Caco-2 (cell line): ENCODE measurements at places on chromosomes 12 and 14. TPM values are rescaled to one million over a fixed set of nuclear protein-coding genes. Genes with fewer than 3 reads are reported as not detected.

Gene FITM1
- total RNA-seq = 0.39 and 0.44 TPM in 2 replicates

Gene RFX4
- not detected in 2 replicates for total RNA-seq

Gene RPS29
- 1,677 and 1,733 TPM in 2 replicates for total RNA-seq

Gene KLRC3
- total RNA-seq = not detected in 2 replicates

Gene PLXNC1
- total RNA-seq = 41.3 and 47.7 TPM in 2 replicates

Gene TDRD9
- not detected in 2 replicates for total RNA-seq

Gene SDR9C7
- not detected in 2 replicates for total RNA-seq

Gene ANO4
- total RNA-seq = 0.09 TPM in 1 of 2 replicates, not detected in the other

Gene WNT1
- total RNA-seq = 0.63 TPM in 1 of 2 replicates, not detected in the other

Gene SLCO1B1
- total RNA-seq = 0.18 and 0.51 TPM in 2 replicates

Gene HOXC10
- total RNA-seq = 4.0 and 4.5 TPM in 2 replicates

Gene NINJ2
- total RNA-seq = 6.5 and 7.0 TPM in 2 replicates

Gene AKAP3
- total RNA-seq = 1.6 and 3.2 TPM in 2 replicates

Gene FRMD6
- total RNA-seq = 35.7 and 42.2 TPM in 2 replicates

Gene UNC79
- 0.07 and 0.14 TPM in 2 replicates for total RNA-seq

- no peak for DNase-seq
Measured at GRCh38 chr14:77213679-77214016, 32.0 kb downstream of the TMEM63C start.

- peak; percentile 55 for DNase-seq
Measured at GRCh38 chr14:90903101-90903500, 86.9 kb upstream of the TTC7B start.

GRCh38 chr14:61219673-61220072 lies 61.5 kb downstream of the TMEM30B start:
- no peak for DNase-seq

GRCh38 chr14:33714527-33715226 lies 236.2 kb downstream of the EGLN3 start:
- no peak for DNase-seq

- DNase-seq = peak; percentile 80
Measured at GRCh38 chr12:3803865-3804472, 51.1 kb upstream of the CRACR2A start.

GRCh38 chr12:45575823-45576475 lies 153.6 kb upstream of the ARID2 start:
- DNase-seq = no peak

DNA sequence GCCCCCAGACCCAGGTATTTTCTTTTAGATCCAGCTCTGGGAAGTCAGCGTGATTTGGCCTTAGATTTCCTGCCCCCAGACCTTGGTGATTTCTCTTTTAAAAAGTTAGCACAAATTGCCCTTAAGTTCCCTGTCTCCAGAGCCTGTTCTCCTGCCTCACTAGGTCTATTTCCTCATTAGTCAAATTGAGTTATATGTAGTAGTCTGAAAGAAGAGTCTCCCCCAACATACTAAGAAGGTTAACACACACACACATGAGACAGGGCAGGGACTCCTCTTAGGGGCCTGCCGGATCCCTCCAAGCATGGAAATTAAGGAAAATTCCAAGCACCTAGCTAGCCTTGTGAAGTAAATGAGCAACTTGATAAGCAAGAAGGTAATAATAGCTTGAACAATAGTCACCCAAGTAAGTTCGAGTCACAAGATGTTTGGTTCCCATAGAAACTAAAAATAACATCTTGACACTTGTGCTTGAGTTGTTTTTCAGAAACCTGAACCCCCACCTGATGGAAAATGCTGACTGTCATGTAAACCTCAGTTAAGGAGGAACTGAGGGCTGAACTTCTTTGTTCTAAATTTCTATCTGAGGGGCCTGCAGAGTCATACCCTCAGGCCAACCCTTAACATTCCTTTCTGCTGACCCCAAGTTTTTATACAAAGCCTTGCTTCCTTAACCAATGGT lies 51.6 kb downstream of the CAND1 start:
- no peak for DNase-seq

GRCh38 chr14:87152693-87153092 lies 840.3 kb downstream of the GALC start:
- DNase-seq = no peak

- DNase-seq = no peak
Measured at GRCh38 chr12:116339800-116340371, 62.4 kb upstream of the MED13L start.

- no peak for DNase-seq
Measured at GRCh38 chr12:6207259-6207925, 7.2 kb downstream of the CD9 start.

GRCh38 chr14:93160353-93160801 lies 24.3 kb downstream of the MOAP1 start:
- DNase-seq = no peak

DNA sequence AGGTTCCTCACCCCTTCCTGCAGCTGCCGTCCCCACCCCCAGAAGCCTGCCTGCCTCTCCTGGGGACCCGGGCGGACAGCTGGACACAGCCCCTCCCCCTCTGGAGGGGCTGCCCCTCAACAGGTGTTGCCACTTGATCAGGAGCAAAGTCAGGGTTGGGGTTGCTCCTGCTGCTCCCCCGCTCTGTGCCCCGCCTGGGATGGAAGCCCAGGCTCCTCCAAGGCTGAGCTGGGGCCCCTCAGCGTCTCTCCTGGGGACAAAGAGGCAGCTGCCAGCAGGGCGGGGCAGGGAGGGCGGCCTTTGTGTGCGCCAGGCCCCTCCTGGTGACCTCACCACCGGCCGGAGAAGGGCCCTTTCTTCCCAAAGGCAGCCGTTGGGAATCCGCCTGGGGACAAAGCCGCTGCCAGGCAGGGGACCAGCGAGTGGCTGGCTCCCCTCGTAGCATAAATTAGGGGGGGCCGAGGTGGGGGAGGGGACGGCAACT lies 13.7 kb downstream of the TRMT61A start:
- no peak for DNase-seq

- DNase-seq = no peak
Measured at GRCh38 chr14:51236314-51236713, 3.7 kb upstream of the TMX1 start.

GRCh38 chr12:47509398-47509851 lies 196.4 kb downstream of the RPAP3 start:
- no peak for DNase-seq

GRCh38 chr12:104615048-104615561 lies 158.4 kb downstream of the CHST11 start:
- no peak for DNase-seq

GRCh38 chr12:49983892-49984291 lies 11.1 kb downstream of the AQP6 start:
- DNase-seq = no peak

GRCh38 chr14:24133735-24134134 lies 2.3 kb upstream of the PSME1 start:
- no peak for DNase-seq

GRCh38 chr14:90842726-90843125 lies 26.5 kb upstream of the TTC7B start:
- no peak for DNase-seq

DNA sequence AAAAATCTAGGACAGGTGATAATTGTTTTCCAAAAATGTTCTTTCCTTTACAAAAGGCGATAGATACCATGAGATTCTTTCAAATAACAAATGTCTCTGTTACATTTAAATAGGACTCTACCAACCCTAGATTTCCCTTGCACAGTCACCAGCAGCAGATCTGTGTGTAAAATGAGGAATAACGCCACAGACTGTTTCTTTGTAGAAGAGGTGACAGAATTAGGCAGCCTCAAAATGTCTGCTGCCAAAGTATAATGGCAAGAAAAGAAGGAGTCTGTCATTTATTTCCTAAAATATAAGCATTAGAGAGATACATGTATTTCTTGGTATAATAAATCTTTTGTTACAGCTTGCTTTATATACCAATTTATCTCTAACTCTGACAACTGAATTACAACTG lies 8.5 kb upstream of the SRGAP1 start:
- DNase-seq = no peak

GRCh38 chr14:96911499-96912149 lies 114.4 kb downstream of the VRK1 start:
- no peak for DNase-seq

GRCh38 chr12:116541547-116542344 lies 17.4 kb upstream of the MAP1LC3B2 start:
- no peak for DNase-seq

- DNase-seq = no peak
Measured at GRCh38 chr12:40208707-40209446, 15.9 kb upstream of the LRRK2 start.

- DNase-seq = no peak
Measured at GRCh38 chr12:62640910-62641448, 174.4 kb downstream of the MON2 start.

- no peak for DNase-seq
Measured at GRCh38 chr12:52127683-52128450, 48.4 kb downstream of the SMIM41 start.

DNA sequence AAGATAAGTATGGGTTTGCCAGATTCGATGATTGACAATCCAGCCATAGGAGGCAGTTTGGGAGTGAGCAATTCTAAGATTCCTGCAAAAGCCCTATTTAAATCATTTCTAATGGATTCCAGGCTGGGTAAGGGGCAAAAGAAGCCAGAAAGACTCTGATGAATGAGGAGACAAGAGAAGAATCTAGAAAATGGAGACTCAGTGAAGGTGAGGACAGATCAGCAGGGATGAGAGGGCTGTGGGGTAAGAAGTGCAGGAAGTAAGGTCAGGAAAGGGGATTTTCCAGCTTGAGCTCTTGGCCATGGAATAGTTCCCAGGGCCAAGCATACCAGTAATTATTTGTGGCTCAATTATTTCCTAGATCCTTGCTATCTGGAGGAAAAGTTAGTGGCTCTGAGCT lies 87.3 kb downstream of the TMX1 start:
- DNase-seq = no peak

- DNase-seq = no peak
Measured at GRCh38 chr14:31806249-31806648, 245.0 kb downstream of the NUBPL start.

GRCh38 chr14:30974628-30975027 lies 50.8 kb upstream of the AP4S1 start:
- no peak for DNase-seq

DNA sequence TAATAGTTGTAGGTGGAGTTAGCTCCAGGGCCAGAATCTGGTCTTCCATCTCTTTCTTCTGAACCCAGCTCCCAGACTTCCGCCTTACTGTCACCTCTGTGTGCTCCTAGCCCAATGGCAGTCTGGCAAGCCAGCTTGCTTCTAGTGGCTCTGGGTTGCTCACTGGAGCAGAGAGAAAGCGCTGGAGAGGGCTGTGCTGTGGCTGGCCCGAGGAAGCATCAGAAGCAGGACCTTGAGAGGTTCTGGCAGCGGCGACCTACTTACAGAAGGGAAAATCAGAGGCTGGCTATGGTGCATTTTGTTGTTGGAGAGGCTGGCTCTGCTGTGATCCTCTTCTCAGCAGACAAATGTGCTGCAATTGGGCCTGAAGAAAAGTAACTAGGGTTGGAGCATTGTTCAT lies 28.6 kb downstream of the KCNA5 start:
- DNase-seq = no peak

- DNase-seq = no peak
Measured at GRCh38 chr14:89304972-89305703, 111.9 kb downstream of the FOXN3 start.

DNA sequence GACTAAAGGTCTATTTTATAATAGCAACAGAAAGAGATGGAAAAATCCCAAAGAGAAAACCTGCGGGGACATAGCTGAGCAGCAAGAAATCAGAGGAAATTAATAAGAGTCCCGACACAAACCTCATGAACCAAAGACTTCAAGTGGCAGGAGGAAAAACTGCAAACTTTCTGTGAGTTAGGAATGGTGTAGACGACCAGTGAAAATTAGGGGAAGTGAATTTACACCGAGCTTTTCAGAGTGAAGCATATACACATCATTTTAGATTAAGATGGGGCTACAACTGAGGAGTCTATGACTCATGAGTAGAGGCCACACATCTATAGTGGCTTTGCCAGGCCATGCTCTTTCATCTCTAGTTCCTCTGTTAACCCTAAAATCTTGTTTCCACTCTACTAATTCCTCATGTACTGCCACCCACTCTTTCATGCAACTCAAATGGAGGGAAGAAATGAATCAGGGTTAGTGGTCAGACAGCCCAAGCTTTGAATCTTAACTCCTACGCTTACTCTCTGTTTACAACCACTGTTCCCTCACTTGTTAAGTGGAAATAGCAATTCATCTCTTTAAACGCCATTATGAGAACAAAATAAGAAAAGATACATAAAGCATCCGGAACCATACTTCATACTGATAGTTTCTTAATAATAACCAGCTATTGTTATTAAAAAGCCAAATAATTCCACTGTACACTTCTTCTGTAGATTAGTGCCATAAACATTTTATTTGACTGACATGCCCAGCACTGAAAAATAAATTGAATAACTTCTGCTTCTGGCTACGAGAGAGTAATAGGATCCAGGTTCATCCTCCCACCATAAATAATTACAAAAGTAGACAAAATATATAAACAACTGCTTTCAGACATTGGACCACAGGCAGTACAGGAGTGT lies 219.3 kb downstream of the RMST start:
- no peak for DNase-seq

DNA sequence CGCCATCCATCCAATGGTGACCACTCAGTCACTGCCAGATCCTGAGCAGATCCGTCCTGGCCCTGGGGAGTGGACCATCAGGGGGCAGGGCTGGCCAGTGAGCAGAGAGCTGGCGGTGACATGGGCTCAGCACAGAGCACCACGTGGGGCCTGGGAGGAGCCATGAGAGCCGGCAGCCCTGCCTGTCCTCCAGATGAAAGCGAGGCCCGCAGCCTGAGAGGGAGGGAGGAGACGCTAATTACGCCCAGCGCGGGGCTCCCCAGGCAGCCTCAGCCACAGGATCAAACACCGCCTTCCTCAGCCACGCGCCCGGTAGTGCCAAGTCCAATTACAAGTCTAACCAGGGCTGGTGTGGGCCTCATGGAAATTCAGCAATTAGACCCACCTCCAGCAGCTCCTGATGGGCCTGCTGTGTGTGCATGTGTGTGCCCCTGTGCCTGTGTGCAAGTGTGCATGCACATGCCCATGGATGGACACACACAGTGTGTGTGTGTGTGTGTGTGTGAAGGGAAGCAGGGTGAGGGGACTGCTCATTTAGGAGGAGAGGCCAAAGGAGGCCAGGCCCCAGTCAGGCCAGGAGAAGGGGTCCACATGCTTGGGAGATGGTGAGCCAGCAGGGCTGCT lies 68.0 kb downstream of the KIF26A start:
- DNase-seq = no peak

- peak; percentile 76 for DNase-seq
Measured at GRCh38 chr12:52147367-52147963, 44.3 kb downstream of the KRT80 start.
